Psoas muscle (tissue), 8 donors: ENCODE measurements at places on chromosomes 6 and 20. TPM values are rescaled to one million over a fixed set of nuclear protein-coding genes. Genes with fewer than 3 reads are reported as not detected.

GRCh38 chr6:42138630-42139619, 3.5 kb downstream of the C6orf132 start:
- peaks cover 7% of the 10 kb centered on the region for H3K4me1 ChIP-seq
- H3K27ac ChIP-seq, result no peak overlapping the region
- H3K36me3 ChIP-seq, result no peaks in the 10 kb centered on the region
- H3K27me3 ChIP-seq, result peaks cover 35% of the 10 kb centered on the region
- no peak for DNase-seq
- no peak overlapping the region for H3K4me3 ChIP-seq

- peaks cover 32% of the 10 kb centered on the region for H3K4me1 ChIP-seq
- peak overlapping the region; percentile 81 for H3K4me3 ChIP-seq
- DNase-seq, result peak; percentile 79
- no peaks in the 10 kb centered on the region for H3K36me3 ChIP-seq
Measured at GRCh38 chr6:127120787-127121636, 2.5 kb downstream of the RSPO3 start.

DNA sequence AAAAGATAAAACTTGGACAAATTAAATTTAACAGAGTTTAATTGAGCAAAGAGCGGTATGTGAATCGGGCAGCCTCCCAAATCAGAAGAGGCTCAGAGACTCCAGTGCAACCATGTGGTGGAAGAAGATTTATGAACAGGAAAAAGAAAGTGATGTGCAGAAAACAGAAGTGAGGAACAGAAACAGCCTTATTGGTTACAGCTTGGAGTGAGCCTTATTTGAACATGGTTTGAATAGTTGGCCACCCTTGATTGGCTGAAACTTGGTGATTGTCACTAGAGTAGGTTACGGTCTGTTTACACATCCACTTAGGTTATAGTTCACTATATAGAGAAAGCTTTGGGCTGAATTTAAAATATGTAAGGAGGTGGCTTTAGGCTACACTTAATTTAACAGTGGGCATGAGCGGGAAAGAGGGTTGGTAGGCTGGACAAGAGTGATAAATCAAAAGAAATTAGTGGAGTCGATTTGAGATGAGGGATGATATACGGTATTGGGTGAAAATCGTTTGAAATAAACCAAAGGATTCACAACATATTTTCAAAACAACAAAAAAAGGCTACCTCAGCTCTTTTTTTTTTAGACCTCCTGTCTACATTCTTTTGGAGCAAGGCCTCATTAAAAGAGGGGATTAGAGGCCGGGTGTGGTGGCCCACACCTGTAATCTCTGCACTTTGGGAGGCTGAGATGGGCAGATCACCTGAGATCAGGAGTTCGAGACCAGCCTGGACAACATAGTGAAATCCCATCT, 84.3 kb upstream of the PREP start:
- no peaks in the 10 kb centered on the region for H3K36me3 ChIP-seq
- no peak overlapping the region for H3K27ac ChIP-seq
- H3K27me3 ChIP-seq, result no peaks in the 10 kb centered on the region
- no peak overlapping the region for H3K4me3 ChIP-seq
- H3K4me1 ChIP-seq, result no peaks in the 10 kb centered on the region

OR2H2 gene
- not detected for total RNA-seq
